ENCODE measurements at places on chromosomes 1 and 21.

- no peak for DNase-seq
Measured at GRCh38 chr1:159554696-159555095, 18.9 kb upstream of the OR10J5 start.

DNA sequence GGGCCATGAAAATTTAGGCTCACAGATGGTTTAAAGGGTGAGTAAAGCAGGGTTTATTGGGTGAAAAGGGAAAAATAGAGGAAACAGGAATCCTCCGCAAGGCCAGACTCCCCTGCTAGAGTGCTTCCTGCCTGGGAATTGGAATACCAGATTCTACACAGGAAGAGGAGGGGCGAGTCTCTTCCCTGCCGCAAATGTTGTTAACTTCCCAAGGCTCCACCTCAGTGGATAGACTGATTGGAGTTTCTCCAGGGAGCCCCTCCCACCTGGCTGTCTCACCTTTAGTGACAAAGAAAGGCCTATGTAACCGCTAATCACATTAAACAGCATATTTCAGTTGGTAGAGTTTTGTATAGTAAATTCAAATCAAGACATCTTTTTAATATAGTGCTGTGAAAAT, 1450.1 kb downstream of the KCNT2 start:
- no peak for DNase-seq

- no peak for DNase-seq
Measured at GRCh38 chr21:44762221-44763049, 39.2 kb downstream of the UBE2G2 start.

- no peak for DNase-seq
Measured at GRCh38 chr1:12174924-12175810, 8.4 kb downstream of the TNFRSF1B start.

- DNase-seq, result no peak
Measured at GRCh38 chr1:36436821-36437220, 13.4 kb downstream of the OSCP1 start.

GRCh38 chr1:60759291-60759690, 323.1 kb upstream of the NFIA start:
- no peak for DNase-seq

GRCh38 chr1:186443638-186444037, 17.3 kb downstream of the PDC start:
- no peak for DNase-seq

- no peak for DNase-seq
Measured at GRCh38 chr21:34781526-34781925, 112.7 kb downstream of the CLIC6 start.

DNA sequence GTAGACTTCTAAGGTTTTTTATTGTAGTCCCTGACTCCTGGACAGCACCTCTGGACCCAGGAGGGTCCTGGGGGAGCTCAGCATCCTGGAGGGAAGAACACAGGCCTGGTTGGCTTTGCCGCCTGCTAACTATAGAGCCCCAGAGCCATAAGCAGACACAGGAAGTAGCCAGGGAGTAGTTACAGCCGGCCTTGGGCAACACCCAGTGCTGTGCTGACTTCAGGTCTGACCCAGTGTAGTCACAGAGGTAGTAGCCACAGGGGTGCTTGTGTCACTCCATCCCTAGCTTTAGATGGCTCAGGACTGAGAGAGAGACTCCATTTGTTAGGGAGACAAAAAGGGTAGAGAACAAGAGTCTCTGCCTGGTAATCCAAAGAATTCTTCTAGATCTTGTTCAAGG, 21.9 kb downstream of the MCOLN2 start:
- DNase-seq, result no peak

GRCh38 chr1:185464777-185465176, 147.7 kb upstream of the IVNS1ABP start:
- DNase-seq, result no peak

DNA sequence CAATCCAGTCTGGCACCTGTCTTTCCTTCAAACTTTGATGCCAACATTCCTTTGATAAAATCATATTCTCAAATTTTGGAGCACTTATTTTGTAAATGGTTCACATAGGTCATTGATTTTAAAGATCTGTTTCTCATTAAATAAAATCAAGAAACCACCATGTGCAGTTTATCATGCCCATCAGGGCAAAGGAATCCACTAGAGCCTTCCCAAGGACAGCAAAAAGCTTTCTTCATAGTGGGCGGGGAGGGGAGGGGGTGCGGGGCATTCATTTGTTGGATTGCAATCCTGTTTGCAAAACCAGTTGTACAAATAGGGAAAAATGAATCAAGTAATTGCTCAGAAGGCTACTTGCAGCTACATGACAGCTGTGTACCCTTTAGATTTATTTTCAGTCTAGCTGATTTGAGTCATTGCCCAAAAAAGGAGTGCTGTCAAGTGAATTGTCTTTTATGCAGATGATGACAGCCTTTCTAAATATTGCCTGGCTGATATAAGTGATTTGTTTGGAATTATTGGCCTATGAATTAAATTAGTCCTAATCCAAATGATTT, 23.0 kb downstream of the LRRC8B start:
- no peak for DNase-seq

DNA sequence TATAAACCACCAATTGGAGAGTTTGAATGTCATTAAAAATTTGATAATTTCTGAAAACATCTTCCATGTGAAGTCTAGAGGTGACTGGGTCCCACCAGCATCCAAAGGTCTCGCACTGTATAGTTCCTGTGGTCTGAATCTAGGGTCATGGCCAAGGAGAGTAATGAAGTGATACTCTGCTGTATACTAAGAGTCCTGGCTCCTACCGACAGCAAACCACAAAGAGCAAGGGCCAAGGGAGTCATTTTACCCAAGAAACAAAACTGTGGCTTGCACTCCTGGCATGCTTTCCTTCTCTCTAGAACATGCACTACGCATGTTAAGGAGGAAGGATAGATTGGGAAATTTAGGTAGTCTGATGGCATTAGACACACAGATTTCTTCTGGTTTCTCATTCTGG, 115.6 kb downstream of the BRINP2 start:
- DNase-seq, result no peak

- no peak for DNase-seq
Measured at GRCh38 chr1:58325866-58326265, 220.7 kb downstream of the OMA1 start.

DNA sequence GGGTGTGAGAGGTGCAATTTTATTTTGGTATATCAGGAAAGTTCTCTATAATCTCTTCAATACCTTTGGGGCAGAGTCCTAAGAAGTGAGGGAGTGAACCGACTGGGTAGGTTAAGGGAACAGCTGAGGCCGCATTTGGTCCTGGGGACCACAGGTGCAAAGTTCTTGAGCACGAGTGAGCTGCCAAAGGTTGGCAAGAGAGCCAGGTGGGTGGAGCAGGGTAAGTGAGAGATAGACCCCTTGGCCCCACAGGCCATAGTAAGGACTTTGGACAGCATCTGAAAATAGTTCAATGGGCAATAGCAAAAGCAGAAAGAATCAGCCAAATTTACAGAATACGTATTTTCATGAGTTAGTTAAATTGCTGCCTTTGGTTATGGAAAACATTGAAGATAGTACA, 11.0 kb upstream of the NID1 start:
- DNase-seq, result no peak

DNA sequence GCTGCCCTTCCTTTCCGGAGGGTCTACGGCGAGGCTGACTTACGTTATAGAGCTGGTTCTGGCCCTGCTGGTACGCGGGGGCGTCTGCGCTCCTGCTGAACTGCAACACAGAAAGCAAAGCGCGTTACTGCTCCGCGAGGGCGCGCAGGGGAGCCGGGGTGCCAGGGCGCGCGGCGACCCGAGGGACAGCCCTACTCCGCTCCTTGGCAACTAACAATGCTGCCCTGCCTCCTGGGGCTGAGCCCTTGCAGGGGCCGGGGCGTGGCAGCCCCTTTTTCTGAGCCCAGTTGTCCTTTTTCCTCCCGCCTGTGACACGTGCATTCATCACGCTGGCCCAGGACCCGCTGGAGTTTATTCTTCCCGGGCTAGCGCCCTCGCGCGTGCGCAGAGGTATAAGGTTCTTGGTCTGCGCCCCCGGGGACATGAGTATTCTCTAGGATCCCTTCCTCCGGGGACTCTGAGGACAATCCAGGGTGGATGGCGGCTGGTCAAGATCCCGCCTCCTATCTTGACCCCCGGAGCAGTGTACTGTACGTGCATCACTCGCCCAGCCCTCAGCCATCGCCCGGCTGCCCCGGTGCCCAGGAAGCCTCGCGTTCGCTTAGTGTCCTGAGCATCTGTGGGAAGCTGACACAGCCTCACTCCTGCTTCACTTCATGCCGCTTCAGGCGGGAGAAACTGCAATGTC, 78.9 kb downstream of the CD247 start:
- no peak for DNase-seq

DNA sequence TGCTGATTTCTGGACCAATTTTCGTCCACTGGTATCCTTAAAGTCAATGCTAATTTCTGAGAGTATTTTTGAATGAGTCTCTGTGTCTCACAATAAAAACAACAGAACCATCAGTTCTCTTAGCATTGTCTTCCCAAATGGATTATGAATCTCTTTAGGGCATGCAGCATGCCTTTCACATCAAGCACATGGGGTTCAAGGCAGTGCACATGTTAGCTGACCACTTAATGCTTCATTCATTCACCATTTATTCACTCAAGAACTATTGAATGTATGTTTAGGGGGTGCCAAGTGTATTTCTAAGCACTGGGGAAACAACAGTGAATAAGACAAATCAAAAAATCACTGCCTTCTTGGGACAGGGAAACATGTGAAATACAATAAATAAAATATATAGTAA, 126.7 kb upstream of the SLC44A3 start:
- DNase-seq, result no peak

DNA sequence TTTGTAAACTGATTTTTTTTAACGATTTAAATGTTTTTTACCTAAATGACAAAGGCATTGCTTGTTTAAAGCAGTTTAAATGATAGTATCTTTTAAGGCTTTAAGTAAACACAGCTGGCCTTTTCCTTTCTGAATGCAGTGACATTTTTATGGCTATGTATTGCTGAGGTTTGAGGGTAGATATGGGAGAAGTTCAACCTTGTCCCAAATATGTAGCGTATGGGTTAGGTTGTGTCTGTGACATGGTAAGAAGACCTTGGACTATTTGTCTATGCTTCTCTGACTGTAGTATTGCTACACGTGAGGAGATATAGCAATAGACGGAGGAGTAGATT, 32.5 kb downstream of the PKNOX1 start:
- DNase-seq, result no peak

GRCh38 chr1:100400404-100400803, 48.1 kb downstream of the CDC14A start:
- DNase-seq, result peak; percentile 15

DNA sequence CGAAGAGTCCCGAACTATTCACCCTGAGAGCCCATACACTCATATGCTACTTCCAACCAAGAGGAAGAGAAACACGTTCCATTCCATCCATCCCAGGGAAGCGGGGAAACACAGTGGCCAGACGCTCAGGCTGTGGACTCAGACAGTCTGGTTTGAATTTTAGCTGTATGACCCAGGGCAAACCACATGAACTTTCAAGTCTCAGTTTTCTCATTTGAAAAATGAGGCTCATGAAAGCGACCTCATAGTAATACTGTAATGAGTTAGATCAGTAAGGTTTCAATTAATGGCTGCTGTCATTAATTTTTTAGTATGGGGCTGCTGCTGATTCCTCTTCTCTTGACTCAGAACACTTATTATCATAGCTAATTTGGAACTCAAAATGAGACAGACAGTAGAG, 1.5 kb downstream of the FCRL4 start:
- no peak for DNase-seq

DNA sequence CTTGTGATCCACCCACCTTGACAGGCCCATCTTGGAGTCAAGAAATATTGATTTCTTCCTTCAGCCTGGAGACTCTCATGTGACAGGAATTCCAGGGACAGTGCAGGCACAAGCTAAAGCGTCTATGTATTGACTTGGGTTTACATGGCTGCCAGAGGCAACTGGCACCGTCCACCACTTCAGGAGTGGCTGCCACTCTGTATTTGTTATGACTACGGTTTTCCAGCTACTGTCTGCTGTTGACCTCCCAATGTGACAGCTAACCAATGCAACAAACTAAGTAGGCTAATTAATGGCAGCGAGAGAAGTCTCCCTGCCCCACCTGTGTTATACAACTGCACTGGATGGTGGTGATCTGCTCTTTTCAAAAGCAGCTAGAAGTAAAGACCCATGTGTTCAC, 56.9 kb downstream of the CD58 start:
- no peak for DNase-seq

GRCh38 chr1:51574796-51575195, 42.1 kb upstream of the OSBPL9 start:
- no peak for DNase-seq

DNA sequence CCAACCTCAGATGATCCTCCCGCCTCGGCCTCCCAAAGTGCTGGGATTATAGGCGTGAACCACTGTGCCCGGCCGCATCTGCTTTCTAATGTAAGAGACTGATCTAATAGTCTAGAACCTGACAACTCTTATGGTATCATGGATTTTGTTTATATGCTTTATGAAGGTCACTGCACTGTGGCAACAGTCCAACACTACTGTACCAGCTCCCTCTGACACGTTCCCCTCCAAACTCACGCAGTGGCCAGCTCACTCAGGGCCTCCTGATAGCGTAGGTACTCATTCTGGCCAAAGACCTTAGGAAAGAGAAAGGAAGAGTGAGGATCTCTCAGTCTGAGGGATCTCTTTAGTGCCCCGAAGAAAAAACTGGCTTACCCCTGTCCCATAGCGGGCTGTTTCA, 6.0 kb upstream of the CFAP141 start:
- DNase-seq, result no peak

DNA sequence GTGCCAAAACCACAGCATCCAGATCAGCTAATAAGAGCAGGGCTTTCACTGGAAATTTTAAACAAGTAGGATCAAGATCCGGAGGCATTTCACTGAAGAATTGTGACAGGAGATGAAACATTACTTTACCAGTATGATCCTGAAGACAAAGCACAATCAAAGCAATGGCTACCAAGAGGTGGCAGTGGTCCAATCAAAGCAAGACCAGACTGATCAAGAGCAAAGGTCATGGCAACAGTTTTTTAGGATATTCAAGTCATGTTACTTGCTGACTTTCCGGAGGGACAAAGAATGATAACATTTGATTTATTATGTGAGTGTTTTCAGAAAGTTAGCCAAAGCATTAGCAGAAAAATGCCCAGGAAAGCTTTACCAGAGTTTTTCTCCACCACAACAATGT, 8.2 kb downstream of the ZSWIM5 start:
- DNase-seq, result no peak

GRCh38 chr1:107436552-107437241, 295.9 kb downstream of the NTNG1 start:
- no peak for DNase-seq

- DNase-seq, result no peak
Measured at GRCh38 chr1:230507666-230508402, 81.7 kb upstream of the PGBD5 start.

DNA sequence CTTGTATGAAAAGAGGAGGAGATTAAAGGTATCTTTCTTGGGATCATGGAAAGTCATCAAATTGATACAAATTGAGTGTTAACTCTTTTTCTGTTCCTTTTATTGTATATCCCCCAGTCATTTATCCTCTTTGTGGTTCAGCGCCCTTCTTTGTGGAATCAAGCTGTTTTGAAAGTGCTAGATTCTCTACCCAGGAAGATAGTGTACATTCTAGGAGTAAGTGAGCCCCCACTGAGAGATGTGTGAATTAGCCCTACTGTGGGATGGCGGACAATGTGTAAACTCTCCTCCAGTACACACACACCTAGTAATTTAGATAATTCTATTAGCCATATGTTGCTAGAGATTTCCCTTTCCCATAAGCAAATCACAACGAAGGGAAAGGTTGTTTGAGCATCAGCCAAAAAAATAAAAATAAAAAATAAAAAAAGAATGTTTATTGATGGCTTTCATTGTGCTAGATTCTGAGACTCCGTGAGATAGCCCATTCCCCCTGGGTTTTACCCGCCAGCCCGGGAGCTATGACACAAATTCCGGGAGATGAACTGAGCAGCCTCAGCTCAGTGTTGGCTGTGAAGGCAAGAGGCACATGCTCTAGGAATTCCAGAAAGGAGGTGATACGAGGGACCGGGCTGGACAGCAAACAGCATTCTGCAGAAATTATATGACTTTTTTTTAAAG, 378.4 kb upstream of the RUNX1 start:
- DNase-seq, result no peak

All from T-helper 2 cell (primary cell).